Activated effector memory CD4-positive, alpha-beta T cell treated with Interleukin-2 at 50 U/mL for 16 hours (primary cell): ENCODE measurements at places on chromosomes 13 and 19.

DNA sequence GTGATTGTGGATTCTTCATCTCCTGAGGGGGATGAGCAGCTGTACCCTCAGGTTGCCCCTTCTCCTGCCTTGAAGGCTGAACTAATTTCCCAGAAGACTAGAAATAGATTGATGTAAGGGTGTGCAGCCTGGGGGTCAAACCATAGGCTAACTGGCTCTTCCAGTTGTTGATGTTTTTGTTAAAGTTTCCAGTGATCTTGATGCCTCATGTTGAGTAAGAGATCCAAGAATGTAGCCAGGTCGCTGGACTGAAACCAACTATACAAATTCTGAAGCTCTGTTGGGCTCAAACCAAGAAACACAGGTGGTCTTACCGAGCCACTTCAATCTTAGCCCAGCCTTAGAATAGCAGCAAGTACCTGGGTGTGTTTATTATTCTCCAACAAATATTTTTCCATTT lies 391.8 kb downstream of the KLF5 start:
- no peak for DNase-seq

GRCh38 chr13:33509642-33510229 lies 224.2 kb upstream of the STARD13 start:
- no peak for DNase-seq

GRCh38 chr13:77409412-77409811 lies 82.5 kb upstream of the MYCBP2 start:
- no peak for DNase-seq

- DNase-seq, result no peak
Measured at GRCh38 chr13:84940798-84941197, 858.4 kb downstream of the SLITRK6 start.
